Esophagus muscularis mucosa (tissue), 4 donors: ENCODE measurements at places on chromosomes 1 and 21. TPM values are rescaled to one million over a fixed set of nuclear protein-coding genes. Genes with fewer than 3 reads are reported as not detected.

The TEX38 gene
- not detected for total RNA-seq

The MRAP gene
- not detected for total RNA-seq

GRCh38 chr1:65230731-65231481, 78.4 kb upstream of the DNAJC6 start:
- no peak overlapping the region for H3K4me3 ChIP-seq
- H3K36me3 ChIP-seq, result peaks cover 6% of the 10 kb centered on the region
- no peaks in the 10 kb centered on the region for H3K27me3 ChIP-seq
- H3K27ac ChIP-seq, result no peak overlapping the region
- no peaks in the 10 kb centered on the region for H3K4me1 ChIP-seq

DNA sequence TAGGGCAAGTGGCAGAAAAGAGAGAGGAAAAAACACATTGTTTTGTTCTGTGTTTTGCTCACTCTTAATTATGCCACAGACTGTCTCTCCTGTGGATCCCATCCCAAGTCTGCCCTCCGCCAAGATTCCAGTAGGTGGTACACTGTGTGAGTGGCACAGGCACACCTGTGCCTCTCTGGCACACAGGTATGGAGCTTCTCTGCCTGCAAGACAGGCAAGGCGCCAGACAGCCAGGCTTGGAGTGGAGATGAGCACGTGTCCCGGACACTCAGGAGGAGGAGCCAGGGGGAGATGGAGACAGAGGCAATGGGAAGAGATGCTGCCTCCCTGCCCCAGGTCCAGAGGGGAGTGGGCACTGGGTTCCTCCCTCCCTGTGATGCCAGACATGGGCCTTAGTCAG, 6.5 kb upstream of the GRIK3 start:
- no peak overlapping the region for H3K27ac ChIP-seq
- no peaks in the 10 kb centered on the region for H3K36me3 ChIP-seq
- peaks cover 23% of the 10 kb centered on the region for H3K4me1 ChIP-seq
- H3K4me3 ChIP-seq, result no peak overlapping the region

DNA sequence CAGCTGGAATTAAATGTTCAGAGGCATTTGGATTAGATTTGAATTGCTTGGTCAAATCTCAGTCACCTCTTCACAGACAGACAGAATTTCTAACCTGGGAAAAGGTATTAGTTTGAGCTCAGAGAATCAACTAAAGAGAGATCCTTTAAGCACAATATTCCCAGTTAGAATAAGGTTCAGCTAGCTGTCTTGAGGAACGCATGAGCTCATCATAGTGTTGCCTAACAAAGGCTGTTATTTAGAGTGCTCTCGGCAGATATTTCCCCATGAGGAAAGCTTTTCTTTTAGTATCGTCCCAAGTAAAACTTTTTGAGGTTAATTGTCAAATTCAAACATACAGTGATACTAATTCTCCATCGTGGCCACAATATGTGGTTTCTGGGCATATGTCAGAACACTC, 269.9 kb downstream of the HLX start:
- no peak overlapping the region for H3K4me3 ChIP-seq
- H3K27ac ChIP-seq, result no peak overlapping the region
- no peaks in the 10 kb centered on the region for H3K36me3 ChIP-seq
- no peak for DNase-seq
- H3K4me1 ChIP-seq, result no peaks in the 10 kb centered on the region

- H3K27ac ChIP-seq, result peak overlapping the region; percentile 87
- DNase-seq, result no peak
- peaks cover 4% of the 10 kb centered on the region for H3K36me3 ChIP-seq
- H3K4me3 ChIP-seq, result peak overlapping the region; percentile 79
- H3K27me3 ChIP-seq, result no peaks in the 10 kb centered on the region
Measured at GRCh38 chr1:92298213-92298572, 594 bp downstream of the GLMN start.

DNA sequence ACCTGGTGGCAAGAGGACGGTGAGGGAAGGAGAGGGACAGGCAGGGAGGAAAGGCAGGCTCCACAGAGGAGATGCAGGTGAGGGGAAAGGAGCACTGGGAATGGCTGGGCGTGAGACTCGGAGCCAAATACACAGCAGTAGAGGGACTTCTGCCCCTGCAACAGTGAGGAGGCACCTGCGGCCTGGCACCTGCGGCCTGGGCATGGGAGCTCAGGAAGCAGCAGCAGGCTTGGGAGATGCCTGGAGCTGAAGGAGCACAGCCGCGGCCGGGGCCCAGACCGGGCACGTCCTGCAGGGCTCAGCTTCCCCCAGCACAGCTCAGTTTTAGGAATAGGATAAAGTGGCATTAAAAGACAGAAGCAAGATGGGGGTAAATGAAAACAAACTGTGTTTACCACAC, 20.9 kb upstream of the TSPEAR start:
- H3K4me3 ChIP-seq, result no peak overlapping the region
- no peaks in the 10 kb centered on the region for H3K36me3 ChIP-seq
- H3K27me3 ChIP-seq, result no peaks in the 10 kb centered on the region

GRCh38 chr21:26842974-26843932, 2.0 kb downstream of the ADAMTS1 start:
- peaks cover 52% of the 10 kb centered on the region for H3K4me1 ChIP-seq
- H3K4me3 ChIP-seq, result peak overlapping the region; percentile 74
- peak overlapping the region; percentile 96 for H3K27ac ChIP-seq
- DNase-seq, result peak; percentile 98

DNA sequence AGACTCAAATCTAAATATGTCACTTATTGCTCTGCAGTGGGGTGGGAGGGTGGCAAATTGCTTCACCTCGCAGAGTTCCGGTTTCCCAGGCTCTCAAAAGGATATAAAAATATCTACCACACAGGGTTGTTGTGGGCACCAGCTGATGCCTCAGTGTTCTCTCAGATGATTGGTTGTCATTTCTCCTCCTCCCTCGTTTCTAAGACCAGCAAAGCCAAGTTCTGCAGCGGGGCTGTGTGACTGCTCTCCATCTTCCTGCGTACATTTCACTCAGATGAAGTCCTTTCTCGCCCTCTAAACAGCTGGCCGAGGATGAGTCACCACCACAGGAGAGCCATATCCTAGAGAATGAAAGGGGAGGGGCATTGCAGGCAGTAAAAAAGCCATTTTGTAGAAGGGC, 35.0 kb upstream of the VWA5B1 start:
- no peaks in the 10 kb centered on the region for H3K27me3 ChIP-seq
- DNase-seq, result no peak
- H3K4me3 ChIP-seq, result no peak overlapping the region

The VPS13D gene
- 67.8 TPM for total RNA-seq

GRCh38 chr1:11571906-11572616, 82.2 kb downstream of the FBXO2 start:
- H3K4me3 ChIP-seq, result no peak overlapping the region
- H3K27ac ChIP-seq, result no peak overlapping the region
- H3K4me1 ChIP-seq, result no peaks in the 10 kb centered on the region

DNA sequence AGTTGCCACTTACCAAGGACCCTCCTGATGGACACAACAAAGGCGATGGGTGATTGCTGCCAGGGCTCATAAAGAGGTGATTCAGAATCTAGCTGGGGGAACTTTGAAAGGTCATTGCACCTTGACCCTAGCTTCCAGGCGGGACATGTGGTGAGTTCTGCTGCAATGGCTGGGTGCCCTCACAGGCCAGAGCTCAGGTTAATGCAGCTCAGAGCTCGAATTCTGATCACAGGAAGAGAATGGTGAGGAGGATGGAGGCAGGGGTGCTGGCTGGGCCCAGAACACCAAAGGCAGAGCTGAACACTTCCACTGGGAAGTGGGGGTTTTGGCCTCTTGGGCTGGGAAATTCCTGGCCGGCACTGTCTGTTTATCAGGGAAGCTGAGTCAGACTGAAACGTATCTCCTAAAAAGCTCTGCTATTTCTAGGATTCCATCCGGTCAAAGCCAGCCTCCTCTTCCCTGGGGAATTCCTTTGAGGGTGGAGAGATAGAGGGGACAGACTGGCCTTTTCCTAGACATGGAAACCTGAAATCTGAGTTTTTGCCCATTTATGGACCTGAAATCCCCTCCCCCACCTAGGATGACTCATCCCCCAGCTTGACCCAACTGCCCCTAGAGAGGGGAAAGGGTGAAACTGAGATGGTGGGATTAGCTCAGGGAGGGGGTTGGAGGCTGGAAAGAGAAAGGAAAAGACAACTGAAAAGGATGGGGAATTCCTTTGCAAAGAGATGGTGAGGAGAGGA, 27.2 kb downstream of the NUAK2 start:
- H3K36me3 ChIP-seq, result no peaks in the 10 kb centered on the region
- peaks cover 16% of the 10 kb centered on the region for H3K4me1 ChIP-seq
- peak overlapping the region; percentile 5 for H3K27ac ChIP-seq
- DNase-seq, result no peak
- no peaks in the 10 kb centered on the region for H3K27me3 ChIP-seq

GRCh38 chr1:89643577-89643976, 10.7 kb downstream of the LRRC8C start:
- DNase-seq, result no peak
- no peaks in the 10 kb centered on the region for H3K27me3 ChIP-seq
- no peaks in the 10 kb centered on the region for H3K36me3 ChIP-seq
- H3K4me1 ChIP-seq, result no peaks in the 10 kb centered on the region
